Activated T-cell treated with anti-CD3 and anti-CD28 coated beads, Interleukin-2, amount 50 U/mL, for 48 hours (primary cell): ENCODE measurements at places on chromosomes 3 and 15.

DNA sequence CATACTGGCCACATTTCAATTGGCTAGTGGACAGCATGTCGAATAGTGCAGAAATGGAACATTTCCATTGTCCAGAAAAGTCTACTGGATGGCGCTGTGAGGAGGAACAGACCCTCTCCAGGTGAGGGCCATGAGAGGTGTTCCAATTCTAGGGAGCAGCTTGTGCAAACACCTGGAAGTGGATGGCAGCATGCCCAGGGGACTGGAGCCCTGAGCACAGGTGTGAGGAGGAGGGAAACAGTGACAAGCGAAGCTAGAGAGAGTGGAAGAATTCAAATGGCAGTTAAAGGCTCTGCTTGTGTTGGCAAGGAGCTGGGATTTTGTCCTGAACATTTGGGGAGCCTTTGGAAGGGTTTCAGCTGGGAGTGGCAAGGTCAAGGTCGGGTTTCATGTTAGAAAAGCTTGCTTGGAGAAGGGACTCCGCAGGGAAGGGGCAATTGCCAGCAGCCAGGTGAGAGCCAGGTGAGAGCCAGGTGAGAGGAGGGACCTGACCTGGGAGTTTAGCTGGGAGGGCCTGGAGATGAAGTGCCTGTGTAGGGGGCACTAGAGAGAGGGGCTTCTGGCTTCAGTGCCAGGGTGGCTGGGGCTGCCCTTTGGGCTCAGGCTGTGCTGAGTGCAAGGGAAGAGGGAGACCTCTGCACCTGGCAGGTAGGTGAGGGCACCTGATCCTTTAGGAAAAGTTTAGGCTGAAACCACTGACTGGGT, 93.8 kb downstream of the LINGO1 start:
- no peak for DNase-seq

- DNase-seq: no peak
Measured at GRCh38 chr3:45079715-45080114, 53.6 kb downstream of the CLEC3B start.

DNA sequence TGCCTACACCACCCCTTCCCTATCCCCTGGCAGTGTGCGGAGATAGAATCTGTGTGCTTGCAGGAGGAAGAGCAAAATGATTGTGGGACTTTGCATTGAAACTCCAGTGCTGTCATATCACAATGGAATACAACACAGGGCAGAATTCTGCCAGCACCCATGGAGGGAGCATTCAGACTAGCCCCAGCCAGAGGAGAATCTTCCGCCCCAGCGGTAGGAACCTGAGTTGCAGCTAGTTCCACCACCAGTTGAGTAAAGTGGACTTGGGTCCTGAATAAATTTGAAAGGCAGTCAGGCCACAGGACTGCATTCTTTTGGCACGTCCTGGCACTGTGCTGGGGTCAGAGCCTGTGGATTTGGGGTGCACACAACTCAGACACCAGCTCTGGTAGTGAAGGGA, 27.5 kb downstream of the NCBP2 start:
- DNase-seq: no peak

DNA sequence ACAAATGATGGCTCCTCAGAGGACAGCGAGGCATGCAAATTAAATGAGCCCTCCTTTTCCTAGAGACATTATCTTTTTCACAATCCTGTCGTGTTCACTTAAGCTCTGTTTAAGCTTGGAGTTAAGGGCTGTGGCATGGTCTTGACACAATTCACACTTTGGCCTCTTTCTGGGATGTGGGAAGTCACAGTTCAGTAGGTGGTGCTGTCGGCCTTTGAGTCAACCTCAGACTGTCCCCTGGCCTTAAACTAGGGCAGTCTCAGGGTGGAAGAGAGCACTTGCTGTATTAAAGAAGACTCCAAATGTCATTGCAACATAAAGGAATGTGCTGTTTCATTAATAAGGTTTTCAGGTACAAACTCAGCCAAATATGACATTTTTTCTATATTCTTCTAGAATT, 351.0 kb downstream of the MCTP2 start:
- DNase-seq: peak; percentile 48

- no peak for DNase-seq
Measured at GRCh38 chr3:172113710-172114109, 74.3 kb downstream of the FNDC3B start.

DNA sequence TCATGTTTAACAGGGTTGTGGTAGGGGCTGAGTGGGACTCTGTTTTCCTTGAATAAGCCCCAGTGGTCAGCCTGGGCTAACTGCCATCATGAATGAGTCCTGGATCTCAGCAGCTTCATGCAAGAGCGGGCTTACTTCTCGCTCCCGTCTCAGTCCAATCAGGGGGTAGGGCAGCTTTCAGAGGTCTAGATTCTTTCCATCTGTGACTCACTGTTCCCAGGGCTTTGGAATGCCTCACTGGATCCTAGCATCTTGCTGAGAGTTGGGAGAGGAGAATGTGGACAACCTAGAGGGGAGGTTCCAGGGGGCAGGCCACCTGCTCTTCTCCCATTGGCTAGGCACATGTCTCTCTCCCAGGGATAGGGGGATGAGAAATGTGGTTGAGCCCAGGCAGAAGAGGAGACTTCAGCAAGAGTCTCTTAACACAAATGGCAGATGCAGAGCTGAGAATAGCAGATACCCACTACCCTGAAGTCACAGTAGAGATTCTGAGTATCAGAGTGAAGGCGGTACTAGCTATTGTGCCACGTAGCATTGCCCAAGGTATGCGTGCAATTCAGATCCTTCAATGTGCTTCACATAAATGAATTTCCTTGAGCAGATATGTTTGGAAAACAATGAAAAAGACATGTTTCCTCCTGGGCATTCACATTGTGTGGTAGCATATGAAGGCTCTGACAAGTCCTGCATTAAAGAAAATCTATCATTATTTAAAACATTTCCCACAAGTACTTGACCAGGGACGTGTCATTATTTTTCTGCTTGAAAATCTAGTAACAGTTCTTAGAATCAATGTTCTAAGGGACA, 257.7 kb upstream of the PROK2 start:
- no peak for DNase-seq

DNA sequence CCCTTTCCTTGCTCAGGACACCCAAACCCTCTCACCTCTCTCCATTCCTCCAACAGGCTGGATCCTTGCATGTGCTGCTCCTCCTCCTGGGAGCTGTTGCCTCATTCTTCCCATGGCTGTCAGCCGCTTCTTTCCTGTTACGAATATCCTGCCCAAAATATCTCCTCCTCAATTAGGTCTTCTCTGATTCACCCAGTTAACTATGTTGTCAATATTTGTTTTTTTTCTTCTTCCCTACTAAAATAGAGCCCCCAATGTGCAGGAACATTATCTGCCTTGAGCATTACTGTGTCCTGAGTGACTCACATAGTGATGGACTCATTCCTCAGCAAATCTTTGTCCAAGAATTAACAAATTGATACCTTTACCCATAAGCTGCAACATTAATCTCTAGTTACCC, 357.2 kb downstream of the CLSTN2 start:
- no peak for DNase-seq
